H4 (cell line): ENCODE measurements at places on chromosomes 3 and 15. TPM values are rescaled to one million over a fixed set of nuclear protein-coding genes. Genes with fewer than 3 reads are reported as not detected.

DNA sequence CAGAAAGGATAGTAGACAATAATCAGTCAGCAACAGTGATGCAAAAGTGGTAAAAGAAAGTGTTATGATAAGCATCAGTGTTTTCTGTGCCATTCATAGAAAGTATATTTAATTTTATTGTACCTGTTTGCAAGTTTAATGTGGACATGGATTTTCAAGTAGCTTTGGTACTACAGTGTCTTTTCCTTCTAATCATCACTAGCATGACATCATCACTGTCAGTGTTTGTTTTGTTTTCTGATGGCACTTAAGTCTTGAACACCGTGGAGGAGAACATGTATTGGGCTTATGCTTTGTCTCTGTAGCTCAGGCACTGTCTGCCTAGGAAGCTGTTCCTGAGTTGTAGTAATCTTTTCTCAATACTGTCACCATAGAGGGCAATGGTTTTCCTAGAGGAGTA lies 41.9 kb downstream of the SETD5 start:
- DNase-seq: no peak

DNA sequence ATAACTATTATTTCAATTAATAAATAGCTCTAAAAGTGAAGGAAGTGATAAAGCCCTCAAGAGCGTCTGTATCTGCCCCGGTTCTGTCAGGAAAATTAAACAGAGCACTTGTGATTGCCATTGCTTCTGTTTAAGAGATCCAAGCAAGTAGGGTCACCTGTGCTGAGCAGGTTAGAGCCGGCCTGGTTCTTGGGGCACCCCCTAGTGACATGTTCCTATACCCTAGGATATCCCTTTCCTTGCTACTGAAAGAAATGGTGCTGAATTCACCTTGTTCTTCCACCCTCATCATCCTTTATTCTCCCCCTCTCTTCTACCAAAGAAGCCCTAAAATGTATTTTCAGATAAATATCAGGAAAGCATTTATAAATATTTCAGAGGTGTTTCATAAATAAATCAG lies 323.5 kb downstream of the RORA start:
- DNase-seq: no peak

WDR49 gene
- not detected in 2 replicates for total RNA-seq

STRA6 gene
- total RNA-seq: 12.9 and 16.8 TPM in 2 replicates

SNTN gene
- total RNA-seq: not detected in 2 replicates

- DNase-seq: no peak
Measured at GRCh38 chr3:167854846-167855245, 119.3 kb downstream of the SERPINI1 start.

- DNase-seq: peak; percentile 43
Measured at GRCh38 chr3:13657660-13658435, 108.9 kb downstream of the FBLN2 start.

GRCh38 chr3:136329593-136329992 lies 79.5 kb downstream of the PCCB start:
- no peak for DNase-seq

GRCh38 chr3:9067352-9067975 lies 104.2 kb upstream of the RAD18 start:
- peak; percentile 49 for DNase-seq

DNA sequence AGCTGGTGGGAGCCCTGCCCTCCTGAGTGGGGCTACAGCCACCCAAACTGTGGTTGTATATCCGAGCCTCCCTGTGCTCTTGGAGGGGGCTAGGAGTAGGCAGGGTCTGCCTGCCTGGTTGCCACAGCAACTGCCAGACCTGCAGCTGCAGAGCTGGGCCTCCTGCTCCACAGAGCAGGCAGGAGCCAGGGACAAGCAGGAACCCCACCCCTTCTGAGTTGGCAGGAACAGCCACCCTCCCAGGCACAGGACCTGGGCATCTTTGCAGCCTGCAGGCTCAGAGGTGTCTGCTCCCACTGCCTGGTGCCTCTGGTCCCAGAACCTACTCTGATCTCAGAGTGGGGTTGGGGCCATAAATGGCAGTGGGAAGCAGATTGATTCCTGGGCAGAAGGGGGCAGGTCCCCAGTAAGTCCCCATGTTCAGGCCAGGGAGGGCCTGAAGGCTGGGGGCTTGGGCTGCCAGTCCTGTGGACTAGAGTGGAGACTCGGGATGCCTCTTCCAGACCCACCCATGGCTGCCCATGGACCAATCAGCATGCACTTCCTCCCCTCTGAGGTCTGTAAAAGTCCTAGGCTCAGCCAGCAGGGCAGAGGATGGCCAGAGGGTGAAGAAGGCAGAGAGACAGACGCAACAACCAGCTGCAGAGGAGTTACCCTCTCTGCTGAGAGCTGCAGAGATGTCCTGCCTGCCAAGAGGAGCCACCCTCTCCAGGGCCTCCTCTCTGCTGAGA lies 10.3 kb upstream of the LRRC31 start:
- DNase-seq: no peak

DNA sequence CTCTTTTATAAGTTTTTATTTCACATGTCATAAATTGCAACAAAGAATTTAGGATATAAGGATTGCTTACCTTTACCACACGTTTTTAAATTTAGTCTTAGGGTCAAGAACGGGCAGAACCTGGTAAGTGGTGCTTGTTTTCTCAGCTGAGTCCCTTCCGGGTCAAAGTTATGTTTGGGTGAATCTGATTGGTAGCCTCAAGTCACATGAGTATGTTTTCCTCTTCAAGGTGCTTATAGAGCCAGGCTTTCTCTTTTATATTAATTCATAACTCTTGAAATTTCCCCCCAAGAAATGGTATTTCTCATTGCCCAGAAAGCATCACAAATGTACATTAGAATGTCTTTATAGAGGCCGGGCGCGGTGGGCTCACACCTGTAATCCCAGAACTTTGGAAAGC lies 415.7 kb upstream of the ROBO2 start:
- peak; percentile 23 for DNase-seq

- no peak for DNase-seq
Measured at GRCh38 chr3:141413801-141414689, 45.7 kb downstream of the ZBTB38 start.

SUMF1 gene
- total RNA-seq: 39.7 and 45.4 TPM in 2 replicates

HAPLN3 gene
- total RNA-seq: 10.9 and 12.6 TPM in 2 replicates

ATP13A4 gene
- 0.02 TPM in 1 of 2 replicates, not detected in the other for total RNA-seq

- DNase-seq: no peak
Measured at GRCh38 chr15:68424754-68425390, 7.1 kb downstream of the ITGA11 start.

DNA sequence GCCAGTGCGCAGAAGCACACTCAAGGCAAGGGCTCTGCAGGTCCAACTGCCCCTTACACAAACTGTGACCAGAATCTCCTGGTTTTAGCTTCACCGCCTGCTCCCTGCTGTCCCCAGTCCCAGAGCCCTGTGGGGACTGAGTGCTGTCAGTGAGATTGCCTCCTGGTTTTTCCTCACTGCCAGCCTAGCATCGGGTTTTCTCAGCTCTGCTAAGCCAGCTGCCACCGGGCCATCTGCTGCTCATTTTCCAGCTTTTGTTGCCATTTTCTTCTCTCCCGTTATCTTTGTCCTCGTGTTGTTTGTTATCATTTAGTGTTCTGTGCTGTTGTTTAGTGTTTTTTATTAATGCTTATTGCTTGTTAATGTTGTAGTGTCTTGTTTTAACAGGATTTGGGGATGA lies 79.5 kb upstream of the BLM start:
- DNase-seq: no peak

DNA sequence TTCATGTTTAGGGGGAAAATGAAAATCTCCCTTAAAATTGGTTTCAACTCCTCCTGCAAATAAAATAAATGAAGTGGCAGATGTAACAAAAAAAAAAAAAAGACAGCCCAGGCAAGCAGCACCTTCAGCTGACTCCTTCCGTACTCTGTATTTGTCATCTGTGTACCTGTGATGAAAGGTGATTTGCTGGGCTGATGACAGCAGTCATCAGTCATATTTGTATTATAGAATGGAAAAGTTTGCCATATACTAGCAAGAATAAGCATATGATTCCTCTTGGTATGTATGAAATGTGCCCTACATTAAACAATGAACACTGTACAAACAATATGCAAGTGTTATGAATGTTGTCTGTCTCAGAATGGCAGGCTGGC lies 44.1 kb upstream of the WWTR1 start:
- no peak for DNase-seq

- DNase-seq: no peak
Measured at GRCh38 chr3:109728861-109729494, 391.6 kb upstream of the DPPA4 start.

DNA sequence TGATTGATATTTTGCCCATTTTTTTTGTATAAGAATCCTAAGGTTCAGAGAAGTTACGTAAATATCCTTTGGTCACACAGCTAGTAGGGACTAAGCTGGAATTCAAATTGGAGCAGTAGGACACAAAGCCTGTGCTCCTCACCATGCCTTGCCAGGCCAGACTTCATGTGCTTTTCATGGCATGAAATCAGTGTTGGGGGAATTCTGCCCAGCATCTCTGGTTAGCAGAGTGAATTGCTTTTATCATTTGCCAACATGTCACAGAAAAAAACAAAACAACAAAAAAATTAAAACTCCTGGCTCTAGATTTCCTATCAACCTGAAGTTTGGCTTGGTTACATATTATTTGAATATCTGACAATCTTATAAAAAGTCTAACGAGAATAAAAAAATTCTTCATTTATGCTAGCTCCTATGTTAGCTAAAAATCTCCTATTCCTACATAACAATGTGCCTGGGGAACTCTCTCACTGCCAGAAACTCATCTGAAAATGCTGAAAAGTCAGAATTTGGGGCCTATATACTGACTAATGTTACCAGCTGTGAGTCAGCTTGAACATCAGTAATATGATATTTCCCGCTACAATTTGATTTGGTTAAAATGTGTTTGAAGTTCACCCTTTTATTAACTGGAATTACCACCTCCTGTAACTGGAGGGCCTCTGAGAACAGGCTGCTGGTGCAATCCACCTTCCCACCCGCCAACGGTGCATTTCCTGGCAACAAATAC lies 141.7 kb downstream of the TIGIT start:
- no peak for DNase-seq

DNA sequence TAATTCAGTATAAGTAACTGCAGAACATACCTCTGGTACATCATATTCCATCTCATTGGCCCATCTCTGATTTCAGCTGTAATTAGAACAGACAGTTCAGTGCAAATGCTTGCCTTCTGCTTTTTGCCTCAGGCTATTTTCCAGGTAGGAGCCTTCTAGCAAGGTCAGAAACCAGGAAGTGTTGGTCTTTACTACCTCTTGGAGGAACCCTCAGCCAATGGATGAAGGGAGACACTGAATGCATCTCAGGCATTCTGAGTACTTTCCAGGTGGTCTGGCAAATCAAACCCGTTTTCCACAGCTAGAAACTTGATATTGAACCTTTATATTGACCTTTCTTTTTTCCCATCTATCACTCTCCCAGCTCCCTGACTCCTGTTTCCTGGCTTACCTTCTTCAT lies 348.5 kb upstream of the SOX2 start:
- no peak for DNase-seq

GRCh38 chr3:152938974-152939636 lies 104.2 kb downstream of the P2RY1 start:
- no peak for DNase-seq

DNA sequence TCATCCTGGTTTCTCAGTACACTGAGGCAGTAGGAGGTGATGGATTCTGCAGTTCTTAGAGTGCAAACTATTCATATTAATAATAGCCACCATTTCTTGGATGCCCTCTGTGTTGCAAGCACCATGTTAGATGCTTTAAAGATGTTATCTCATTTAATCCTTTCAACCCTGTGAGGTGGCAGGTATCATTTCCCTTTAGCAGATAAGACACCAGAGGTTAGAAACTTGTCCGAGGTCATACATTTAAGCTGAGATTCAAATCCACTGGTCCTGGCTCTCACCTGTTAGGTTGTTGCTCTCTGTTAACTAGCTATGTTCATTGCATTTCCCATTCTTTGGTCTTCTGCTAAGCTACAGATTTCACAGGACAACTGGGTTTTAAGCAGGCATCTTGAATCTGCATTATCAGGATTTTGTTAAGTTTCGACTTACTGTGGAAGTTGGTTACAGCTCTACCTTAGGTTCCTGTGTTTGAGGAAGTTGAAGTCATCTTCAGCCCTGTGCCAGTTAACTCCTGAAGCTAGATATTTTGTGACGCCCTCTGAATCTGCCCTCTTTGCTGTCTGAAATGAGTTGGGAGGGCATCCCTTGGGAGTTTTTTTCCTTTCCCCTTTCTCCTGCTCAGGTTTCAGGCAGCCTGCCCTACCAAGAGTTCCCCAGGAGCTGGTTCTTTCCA lies 6.4 kb downstream of the PDE8A start:
- DNase-seq: no peak

DNA sequence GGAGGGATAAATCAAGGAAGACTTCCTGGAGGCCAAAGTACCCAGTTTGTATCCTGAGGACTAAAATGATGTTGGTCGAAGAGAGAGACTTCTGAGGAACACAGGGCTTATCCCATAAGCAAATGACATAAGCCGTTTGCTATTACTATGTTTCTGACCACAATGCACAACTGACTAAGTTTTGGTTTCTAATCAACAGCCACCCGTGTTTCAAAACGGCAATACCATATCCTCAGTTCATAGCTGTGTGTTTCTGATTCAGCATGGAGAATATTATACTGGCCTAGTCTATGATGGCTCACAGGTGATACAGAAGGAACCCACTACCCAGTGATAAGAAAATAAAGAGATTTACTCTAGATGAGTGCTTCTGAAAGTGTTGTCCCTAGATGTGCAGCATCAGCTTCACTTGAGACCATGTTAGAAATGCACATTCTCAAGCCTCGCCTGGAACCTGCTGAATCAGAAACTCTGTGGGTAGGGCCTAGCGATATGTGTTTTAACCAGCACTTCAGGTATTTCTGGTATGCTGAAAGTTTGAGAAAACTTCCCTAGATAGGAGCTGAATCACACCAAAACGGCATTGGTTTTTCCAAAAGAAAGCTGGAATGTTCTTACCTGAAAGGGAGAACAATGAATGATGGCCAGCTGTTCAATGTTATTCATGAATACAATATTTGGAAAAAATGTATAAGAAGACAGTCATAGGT lies 639.7 kb upstream of the NR2F2 start:
- DNase-seq: peak; percentile 25

DNA sequence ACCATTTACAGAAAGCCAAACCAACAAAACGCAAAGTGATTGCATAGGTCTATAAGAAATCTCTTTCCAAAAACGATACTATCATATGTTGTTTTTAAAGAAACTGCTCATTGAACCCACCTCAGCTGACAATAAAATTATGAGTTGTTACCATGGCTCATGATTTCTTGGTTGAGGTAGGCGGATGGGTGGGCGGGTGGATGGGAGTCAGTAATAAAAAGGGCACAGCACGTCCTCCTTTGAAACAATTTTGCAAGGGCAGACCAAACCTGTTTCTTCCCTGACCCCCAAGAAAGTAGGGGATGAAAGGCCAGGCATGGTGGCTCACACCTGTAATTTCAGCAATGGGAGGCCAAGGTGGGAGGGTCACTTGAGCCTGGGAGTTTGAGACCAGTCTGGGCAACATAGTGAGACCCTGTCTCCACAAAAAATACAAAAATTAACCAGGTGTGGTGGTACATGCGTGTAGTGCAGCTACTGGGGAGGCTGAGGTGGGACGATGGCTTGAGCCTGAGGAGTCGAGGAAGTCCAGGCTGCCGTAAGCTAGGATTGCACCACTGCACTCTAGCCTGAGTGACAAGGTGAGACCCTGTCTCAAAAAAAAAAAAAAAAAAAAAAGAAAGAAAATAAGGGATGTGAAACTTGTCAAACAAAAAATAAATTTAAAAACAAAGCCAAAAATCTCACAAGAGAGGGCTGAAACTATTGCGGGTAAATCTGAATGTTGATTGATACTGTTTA lies 2.1 kb downstream of the ABHD10 start:
- DNase-seq: no peak
